ENCODE measurements at places on chromosomes 12 and 14.

DNA sequence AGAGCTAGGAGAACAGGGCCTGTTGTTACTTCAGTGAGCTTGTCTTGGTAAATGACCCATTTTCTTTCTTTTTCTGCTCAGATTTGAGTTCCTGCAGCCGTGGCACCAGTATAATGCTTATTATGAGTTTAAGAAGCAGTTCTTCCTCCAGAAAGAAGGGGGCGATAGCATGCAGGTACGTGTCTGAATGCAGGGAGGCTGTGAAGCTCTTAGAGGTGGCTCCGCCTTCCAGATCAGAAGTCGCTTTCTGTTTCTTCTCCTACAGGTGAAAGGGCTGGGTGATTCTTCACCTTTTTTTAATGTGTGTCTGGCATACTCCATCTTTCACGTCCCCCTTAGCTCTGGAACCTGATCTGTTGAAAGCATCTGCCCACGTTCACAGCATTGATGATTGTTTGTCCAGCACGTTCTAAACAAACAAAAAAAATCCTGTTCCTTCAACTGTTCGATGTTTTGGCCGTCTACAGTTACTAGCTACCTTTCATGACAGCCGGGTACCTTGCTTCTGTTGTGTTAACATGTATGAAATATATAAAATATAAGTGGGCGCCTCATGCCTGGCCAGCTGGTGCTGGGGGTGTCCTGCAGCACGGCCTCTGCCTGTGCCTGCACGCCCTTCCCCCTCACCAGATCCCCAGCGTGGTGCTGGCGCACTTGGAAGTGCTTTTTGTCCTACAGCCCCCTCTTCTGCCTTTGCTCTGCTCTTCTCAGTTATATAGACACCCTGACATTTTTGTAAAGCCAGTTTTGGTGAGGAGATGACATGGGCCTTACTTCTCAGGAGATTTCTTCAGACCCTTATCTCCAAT is 44.6 kb downstream of the SFSWAP start:
- no peak for DNase-seq

- DNase-seq, result no peak
Measured at GRCh38 chr12:89875809-89876208, 167.2 kb upstream of the ATP2B1 start.

DNA sequence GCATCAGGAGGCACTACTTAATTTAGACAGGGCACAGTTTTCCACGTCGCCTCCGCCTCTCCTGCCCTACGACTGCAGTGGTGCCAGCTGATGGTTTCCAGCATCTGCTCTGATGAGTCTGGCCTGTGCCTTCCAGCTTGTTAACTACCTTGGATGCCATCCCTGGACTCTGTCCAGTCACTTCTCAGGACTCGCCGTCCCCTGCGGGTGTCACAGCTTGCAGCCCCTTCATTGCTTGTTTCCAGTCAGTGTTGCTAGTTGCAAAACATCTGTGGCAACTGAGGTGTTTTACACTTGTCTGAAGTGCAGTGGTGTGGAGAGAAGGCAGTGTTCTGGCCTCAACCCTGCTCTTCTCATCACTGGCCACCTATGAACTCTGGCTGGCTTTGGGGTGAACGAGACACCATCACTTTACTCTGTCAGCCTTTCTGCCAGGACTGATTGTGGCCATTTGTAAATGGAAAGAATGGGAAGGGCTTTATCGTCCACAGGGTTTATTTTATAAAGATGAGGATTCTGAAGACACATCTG is 8.3 kb downstream of the ADGRD1 start:
- no peak for DNase-seq

GRCh38 chr12:22209422-22209821 is 125.1 kb downstream of the ST8SIA1 start:
- DNase-seq, result no peak

GRCh38 chr12:41344776-41345470 is 156.8 kb downstream of the PDZRN4 start:
- no peak for DNase-seq

DNA sequence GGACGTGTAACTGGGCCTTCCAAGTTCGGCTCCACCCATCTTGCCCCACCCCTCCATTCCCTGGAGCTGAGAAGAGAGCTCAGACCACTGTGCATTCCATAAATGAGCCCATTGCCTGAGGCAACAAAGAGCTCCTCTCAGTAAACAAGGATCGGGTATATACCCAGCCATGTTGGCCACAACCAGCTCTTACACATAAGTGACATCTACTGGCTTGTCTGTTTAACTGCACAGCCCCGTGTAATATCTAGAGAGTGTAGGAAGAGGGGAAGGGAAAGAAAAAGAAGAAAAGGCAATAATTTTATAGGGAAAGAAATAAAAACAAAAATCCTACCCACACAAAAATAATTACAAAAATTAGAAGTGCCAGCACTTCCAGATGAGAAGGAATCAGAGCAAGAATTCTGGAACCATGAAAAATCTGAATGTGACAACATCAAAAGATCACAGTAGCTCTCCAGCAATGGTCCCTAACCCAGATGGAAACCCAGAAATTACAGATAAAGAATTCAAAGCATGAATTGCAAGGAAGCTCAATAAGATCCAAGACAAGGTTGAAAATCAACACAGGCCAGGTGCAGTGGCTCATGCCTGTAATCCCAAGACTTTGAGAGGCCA is 308.1 kb downstream of the RPAP3 start:
- no peak for DNase-seq

- DNase-seq, result no peak
Measured at GRCh38 chr12:117060929-117061305, 38.3 kb downstream of the TESC start.

DNA sequence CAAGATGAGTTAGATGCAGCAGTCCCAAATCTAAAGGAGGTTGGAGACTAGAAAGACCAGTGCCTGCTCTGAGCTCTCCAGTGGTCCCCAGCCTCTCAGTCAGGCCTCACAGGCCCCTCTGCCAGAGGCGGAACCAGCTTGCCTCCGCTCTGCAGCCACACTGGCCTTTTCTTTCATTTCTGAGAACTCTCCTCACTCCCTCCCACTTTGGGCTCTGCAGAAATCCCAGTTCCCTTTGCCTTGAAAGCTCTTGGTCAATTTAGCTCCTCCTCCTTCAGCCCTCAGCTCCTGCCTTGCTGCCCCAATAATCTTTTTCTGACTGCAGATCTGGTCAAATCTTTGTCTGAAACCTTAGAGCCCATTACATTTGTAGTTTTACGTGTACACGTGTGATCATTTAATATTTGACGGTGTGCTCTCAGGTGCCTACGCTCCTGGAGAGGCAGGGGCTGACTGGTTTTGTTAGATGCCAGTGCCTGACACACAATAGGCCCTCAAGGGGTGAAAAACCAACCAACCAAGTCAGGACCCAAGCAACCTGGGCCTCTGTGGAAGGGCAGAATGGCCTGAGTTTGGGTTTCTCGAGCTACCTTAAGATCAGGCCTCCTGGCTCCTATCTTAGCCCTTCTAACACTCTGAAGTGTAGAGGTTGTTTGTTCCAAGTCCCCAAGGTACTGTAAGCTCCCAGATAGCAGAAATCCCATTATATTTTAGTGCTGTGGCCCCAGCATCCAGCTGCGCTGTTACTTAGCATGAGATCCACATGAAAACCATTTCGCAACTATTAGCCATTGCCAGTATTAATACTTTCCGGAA is 1.1 kb upstream of the NUDT4 start:
- DNase-seq, result no peak

GRCh38 chr12:43723134-43723533 is 35.5 kb downstream of the PUS7L start:
- DNase-seq, result no peak

GRCh38 chr12:124534776-124535740 is 32.4 kb downstream of the NCOR2 start:
- DNase-seq, result no peak

GRCh38 chr12:69834147-69834546 is 9.1 kb downstream of the MYRFL start:
- no peak for DNase-seq

DNA sequence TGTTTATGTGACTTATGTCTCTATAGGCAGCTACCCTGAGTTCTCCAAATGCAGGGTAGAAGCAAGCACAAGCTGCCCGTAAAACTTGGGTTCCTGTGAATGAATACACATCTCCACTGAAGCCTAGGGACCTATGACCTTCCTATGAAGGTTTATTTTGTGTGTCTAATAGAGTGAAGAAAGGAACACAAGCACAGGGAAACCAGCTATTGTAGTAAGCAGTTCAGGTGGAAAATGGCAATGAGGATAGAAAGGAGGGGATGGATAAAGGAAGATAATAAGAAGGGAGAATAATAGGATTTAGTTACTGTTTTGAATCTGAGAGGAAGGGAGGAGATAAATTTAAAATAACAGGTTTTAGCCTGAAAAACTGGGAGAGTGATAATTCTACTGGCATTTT is 2.4 kb downstream of the PFKM start:
- no peak for DNase-seq

- no peak for DNase-seq
Measured at GRCh38 chr14:63614679-63615363, 26.9 kb downstream of the WDR89 start.

DNA sequence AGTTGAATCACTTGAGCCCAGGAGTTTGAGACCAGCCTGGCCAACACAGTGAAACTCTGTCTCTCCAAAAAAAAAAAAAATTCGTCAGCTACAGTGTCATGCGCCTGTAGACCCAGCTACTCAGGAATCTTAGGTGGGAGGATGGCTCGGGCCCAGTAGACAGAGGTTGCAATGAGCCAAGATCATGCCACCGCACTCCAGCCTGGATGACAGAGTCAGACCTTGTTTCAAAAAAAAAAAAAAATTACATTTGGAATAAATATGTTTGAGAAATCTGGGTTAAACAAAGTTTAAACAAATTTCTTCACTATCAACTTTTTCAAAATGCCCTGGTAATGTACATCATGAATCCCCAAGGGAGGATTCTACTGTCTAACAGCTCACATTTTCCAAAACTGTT is 187.0 kb upstream of the RASSF8 start:
- DNase-seq, result no peak

- DNase-seq, result no peak
Measured at GRCh38 chr14:43184540-43184939, 1322.5 kb downstream of the FSCB start.

GRCh38 chr14:30389134-30389876 is 169.7 kb upstream of the G2E3 start:
- DNase-seq, result no peak

- no peak for DNase-seq
Measured at GRCh38 chr12:119674560-119674959, 6.6 kb downstream of the PRKAB1 start.

GRCh38 chr14:23043754-23044153 is 1.7 kb downstream of the PSMB11 start:
- no peak for DNase-seq

- no peak for DNase-seq
Measured at GRCh38 chr12:48782457-48783395, 6.2 kb downstream of the ADCY6 start.

DNA sequence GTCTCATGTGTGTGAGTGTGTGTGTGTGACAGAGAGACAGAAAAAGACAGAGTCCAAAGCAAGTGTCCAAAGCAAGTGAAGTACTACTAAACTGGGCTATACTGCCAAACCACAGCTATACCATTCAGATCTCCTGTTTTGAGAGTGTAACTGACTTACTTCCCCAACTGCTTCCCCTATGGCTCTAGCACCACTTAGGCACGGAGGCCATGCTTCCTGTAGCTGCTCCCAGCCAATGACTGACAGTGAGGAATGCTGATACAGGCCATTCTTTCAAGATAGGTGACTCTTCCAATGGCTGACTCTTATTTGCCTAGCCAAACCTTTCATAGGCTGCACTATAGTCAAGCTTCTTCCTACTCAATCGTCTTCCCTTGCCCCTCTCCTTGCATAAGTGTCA is 393.2 kb downstream of the BCAT1 start:
- no peak for DNase-seq

DNA sequence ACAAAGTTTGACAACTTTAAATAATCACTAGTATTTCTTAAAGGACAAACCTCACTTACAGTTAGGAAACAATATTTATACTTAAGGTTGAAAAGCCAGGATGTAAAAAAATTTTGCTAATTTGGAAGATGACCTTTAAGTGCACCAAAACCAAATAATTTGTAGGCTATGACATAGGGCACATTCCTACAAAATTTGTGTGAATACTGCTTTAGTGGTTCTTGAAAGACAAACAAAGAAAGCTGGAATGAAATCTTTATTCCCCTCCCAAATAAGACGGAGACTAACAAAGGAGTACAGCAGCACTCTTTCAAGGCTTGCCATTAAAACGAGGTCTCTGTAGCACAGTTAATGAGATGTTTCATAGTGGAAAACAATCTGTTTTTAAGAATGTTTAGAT is 45.6 kb downstream of the MSRB3 start:
- no peak for DNase-seq

DNA sequence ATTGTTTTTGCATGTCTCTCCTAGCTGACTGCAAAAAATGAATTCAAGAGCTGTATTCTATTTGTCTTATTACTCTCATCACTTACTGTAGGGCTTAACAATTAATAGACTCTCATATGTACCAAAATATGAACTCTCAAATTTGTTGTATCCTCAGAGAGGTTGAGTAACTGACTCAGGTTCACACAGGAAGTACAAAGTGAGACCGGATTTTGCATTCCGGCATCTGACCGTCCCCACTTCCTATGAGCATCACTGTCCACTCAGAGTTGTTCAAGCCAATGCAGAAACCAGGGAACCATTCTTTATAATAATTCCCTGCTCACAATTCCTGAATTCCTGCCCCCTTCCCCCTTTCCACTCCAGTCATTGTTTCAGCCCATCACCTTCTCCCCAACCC is 113.3 kb upstream of the AMIGO2 start:
- DNase-seq, result no peak

- DNase-seq, result no peak
Measured at GRCh38 chr12:46663318-46663717, 162.5 kb downstream of the SLC38A4 start.

- no peak for DNase-seq
Measured at GRCh38 chr14:83894568-83894967, 1635.4 kb upstream of the FLRT2 start.

GRCh38 chr14:22311636-22312035 is 277.4 kb downstream of the DAD1 start:
- DNase-seq, result no peak

GRCh38 chr12:121858662-121859572 is at the start of gene HPD:
Gene HPD (minus strand): TSS chr12:121858859. CDS start chr12:121858823, 36 bp downstream.
- DNase-seq, result no peak

DNA sequence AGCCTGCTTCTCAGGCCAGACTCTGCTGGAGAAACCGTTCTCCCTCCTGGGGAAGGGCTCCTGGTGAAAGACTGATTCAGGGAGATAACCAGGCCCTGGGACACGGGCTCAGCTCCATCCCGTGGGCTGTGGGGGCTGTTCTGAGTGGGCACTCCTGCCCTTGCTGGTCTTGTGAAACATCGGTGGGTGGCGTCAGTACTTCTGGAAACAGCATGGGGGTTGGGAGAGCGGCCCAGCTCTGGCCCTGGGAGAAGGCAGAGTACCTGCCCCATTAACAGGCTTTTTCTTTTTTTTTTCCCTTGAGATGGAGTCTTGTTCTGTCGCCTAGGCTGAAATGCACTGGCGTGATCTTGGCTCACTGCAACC is 786 bp downstream of the SLC25A47 start:
- DNase-seq, result no peak
